ENCODE measurements at places on chromosomes 1 and 21.

DNA sequence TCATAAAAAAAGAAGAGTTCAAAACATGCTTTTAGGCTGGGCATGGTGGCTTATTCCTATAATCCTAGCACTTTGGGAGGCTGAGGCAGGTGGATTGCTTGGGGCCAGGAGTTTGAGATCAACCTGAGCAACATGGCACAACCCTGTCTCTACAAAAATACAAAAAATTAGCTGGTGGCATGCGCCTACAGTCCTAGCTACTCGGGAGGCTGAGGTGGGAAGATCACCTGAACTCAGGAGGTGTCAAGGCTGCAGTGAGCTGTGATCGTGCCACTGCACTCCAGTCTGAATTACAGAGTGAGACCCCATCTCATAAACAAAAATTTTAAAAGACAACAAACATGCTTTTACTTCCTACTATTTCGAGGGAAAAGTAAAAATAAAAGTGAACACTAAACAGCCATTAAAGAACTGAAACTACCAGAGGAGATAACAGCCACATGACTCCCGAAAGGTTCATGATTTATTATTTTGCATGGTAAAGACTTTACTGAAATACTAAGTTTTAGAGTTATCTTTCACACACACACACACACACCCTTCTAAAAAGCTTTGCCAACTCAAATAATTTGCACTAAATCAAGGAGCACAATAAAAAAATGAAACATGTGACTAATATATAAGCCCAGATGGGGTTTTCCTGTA, 48.1 kb downstream of the USP1 start:
- DNase-seq = no peak

GRCh38 chr21:31193761-31194160, 150.3 kb downstream of the TIAM1 start:
- DNase-seq = no peak

DNA sequence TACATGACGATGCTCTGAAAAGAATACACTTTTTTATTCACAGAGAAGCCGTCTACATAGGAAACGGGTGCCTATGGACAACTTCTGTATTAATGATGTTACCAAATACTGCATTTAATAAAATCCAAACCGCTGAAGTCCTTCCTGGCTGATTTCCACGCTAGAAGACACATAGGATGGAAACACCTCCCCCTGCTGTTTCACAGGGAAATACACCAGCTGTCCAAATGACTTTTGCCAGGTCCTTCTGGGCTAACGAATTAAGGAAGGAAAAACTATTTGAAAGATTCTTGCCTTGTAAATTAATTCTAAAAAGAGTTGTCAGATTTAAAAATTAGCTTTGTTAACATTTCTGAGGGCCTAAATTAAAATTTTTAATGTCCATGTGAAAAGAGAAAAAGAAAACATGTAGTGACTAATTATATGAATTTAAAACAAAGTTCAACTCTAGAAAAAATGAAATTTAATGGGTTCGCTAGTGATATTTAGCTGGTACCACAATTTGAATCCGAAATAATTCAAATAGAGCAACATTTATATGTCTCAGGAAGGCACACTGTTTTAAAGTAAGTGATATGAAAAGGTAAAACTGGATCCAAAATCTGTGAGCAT, 146.0 kb downstream of the RERE start:
- peak; percentile 47 for DNase-seq

DNA sequence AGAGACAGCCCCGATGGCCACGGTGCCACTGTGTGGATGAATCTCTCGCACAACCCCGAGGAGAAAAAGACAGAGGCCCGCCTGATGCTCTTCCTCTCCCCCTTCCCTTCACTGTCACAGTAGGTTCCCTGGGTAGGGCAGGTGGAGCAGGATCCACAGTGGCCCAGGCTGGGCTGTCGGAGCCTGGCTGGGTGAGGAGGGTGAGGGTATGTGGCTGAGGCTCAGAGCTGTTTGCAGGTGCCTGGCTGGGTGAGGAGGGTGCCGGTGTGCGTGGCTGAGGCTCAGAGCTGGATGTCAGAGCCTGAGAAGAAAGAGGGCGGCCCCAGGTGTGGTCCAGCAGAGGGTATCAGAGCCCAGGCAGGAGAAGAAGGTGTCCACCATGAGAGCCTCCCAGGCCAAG, 2.7 kb downstream of the CFAP74 start:
- no peak for DNase-seq

Measured in SW480 (cell line).